Stimulated activated CD8-positive, alpha-beta memory T cell treated with anti-CD3 and anti-CD28 coated beads, Interleukin-2, amount 100 ng/mL, for 1 hour (primary cell): ENCODE measurements at places on chromosomes 11 and 22.

GRCh38 chr11:44127130-44127529 is 31.7 kb downstream of the EXT2 start:
- no peak for DNase-seq

- DNase-seq, result no peak
Measured at GRCh38 chr11:18721561-18722292, 4.3 kb downstream of the IGSF22 start.

DNA sequence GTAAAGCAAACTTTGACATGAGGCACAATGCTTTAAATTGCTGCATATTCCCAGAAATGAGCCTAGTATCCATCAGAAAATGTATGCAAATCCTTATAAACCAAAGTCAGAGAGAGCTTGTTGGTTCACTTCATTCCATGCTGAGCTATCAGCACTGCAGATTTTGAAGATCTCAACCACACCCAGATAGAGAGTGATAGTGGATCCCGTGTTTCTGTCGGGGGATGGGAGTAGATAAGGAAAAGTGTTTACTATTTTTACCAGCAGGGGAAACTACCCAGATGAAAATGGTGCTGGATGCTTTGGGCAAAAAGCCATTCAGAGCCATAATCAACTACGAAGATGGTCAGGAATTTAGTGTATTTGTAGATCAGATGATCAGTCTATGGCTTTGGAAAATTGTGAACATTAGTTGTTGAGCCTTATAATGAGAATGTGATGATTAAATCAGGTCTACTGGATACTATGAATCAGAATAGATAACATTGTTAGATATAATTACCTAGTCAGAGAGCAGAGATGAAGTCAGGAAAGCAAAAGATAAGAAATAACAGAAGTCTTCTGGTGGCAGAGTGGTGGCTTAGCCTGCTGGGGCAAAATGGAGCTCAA is 10.8 kb downstream of the OR51B6 start:
- DNase-seq, result no peak

GRCh38 chr11:106706355-106706754 is 311.9 kb downstream of the GUCY1A2 start:
- DNase-seq, result no peak

- no peak for DNase-seq
Measured at GRCh38 chr22:47175151-47176025, 412.9 kb downstream of the TBC1D22A start.

- DNase-seq, result no peak
Measured at GRCh38 chr11:125228993-125229392, 64.4 kb downstream of the PKNOX2 start.

DNA sequence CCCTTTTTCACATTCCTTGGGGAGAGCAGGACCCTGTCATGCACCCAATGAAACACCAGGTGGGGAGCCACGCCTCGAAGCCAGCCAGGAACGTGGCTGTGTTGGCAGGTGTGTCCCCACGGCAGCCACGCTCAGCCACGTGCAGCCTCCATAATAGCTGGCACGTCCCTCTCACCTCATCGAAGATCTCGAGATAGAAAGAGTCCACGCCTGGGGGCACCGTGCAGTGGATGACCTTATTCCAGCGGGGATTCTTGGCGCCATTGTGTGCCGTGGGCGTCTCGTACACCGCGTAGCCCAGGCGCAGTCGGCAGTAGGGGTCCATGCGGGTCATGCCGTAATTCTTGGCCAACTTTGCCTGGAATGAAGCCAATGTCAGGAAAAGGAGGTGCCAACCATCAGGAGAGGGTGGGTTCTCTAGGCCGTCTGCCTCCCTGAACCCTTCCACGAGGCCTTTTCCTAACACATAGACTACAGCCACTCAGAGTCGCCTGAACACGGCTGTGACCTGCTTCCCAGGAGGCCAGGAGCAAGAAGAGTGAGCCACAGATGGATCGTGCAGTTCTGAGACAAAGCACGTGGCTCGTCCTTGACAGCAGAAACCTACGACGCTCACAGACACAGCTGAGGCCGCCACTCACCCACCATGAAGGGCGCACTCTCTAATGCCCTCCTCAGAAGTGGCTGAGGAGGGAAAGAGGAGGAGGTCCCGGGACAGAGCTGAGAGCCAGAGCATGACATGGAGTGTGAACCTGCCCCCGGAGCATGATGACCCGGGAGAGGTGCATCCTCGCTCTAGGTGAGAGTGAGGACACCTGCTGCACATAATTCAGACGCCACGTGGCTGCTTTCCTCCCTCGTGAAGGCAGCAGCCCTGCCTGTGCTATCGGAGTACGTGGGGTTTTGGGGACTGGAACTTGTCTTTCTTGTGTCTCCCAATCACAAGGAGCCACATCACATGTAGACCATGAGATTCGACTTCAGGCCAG is 19.1 kb downstream of the TOLLIP start:
- DNase-seq, result no peak

DNA sequence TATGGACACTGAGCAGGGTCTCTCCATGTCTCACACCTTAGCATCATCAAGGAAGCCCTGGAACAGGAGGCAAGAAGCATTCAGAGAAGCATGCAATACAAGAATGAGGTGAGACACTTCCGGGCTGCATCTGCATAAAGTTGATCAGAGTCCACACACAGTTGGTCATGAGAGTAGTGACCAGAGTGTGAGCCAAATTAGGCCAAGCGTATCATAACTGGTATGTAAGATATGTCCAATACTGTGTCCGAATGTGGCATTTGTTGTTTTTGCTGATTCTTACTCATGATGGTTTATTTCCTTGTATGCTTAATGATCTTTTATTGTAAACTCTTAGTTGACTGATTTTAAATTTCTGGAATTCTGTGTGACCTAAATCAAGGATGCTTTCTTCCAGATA is 315.7 kb downstream of the INSC start:
- no peak for DNase-seq

DNA sequence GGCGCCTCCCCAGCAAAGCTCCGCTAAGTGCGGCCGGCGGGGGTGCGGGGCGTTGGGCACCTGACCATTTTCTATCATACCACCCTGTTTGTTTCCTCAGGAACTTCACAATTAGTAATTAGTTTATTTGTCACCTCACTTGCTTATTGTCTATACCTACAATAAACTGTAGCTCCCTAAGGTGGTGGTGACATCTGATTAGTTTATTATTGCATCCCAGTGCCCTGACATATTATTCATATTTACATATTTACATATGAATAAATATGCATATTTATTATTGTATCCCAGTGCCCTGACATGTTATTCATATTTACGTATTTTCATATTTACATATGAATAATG is 24.7 kb upstream of the SORL1 start:
- no peak for DNase-seq

GRCh38 chr11:69211540-69211919 is 55.8 kb downstream of the SMIM38 start:
- no peak for DNase-seq

GRCh38 chr11:86476109-86476861 is 101.6 kb downstream of the CCDC81 start:
- DNase-seq, result no peak

- no peak for DNase-seq
Measured at GRCh38 chr11:76214968-76215548, 8.8 kb upstream of the WNT11 start.

- DNase-seq, result no peak
Measured at GRCh38 chr22:36384766-36385481, 2.8 kb downstream of the MYH9 start.

DNA sequence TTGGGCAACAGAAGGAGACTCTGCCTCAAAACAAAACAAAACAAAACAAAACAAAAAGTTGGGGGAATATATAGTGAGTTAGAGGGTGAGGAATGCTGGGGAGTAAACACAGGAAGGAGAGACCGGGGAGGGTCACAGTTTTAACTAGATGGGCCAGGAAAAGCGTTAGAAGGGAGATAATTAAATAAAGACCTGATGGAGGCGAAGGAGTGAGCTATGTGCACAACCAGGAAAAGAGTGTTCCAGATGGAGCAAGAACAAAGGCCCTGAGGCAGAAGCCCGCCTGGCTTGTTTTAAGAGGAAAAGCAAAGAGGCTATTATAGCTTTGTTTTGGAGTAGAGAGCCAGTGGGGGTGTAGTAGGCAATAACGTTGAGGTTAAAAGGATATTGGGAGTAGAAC is 4.8 kb upstream of the PLA2G6 start:
- DNase-seq, result no peak

DNA sequence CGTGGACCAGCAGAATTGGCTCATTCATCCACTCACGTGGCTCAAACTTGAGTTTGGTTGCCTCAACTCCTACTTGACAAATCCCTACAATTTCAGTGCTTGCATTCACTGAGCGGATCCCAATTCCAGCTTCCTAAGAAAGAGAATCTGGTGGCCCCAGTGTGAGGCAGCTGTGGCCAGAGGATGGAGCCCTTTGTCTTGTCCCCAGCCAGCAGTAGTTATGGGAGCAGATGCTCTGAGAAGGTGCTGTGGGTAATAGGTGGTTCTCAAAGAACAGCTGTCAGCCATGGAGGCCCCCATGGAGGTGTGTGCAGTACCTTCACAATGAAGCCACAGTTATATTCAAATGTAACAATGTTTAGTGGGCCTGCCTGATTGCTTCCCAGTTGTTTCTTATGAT is 39.3 kb downstream of the KREMEN1 start:
- DNase-seq, result no peak

DNA sequence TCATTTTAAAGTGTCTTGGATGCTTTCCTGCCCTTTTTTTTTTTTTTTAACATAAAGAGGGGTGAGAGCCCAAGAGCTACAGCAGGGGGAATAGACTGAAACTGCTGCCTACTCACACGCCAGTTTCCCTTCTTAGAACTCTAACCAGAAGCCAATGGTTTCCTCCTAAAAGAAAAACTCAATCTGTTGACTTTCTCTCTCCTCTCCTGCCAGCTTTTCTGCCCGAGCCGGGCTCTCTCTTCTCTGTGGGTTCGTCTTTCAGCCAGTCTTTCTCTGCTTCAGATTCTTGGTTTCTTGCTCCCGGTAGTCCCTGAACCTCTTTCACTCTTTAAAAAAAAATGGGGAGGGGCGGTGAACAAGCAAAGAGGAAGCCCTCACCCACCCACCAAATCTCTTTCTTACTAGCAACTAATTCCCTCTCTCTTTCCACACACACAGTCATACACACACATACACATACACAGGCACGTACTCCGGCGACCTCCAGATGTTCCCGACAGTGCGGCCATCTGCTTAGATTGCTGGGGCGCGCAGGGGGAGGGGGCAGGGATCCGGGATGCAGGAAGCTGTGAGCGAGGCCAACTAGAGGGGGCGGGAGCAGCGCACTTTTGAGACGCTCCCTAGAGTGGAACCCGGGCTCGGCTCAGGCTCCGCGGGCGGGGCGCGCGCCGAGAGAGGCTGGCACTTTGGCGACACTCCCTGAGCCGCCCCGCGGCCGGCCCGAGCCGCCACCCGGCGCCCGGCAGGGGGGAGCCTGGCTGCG is 444 bp upstream of the TSKU start:
- no peak for DNase-seq

GRCh38 chr11:6315811-6316425 is 4.4 kb downstream of the CAVIN3 start:
- no peak for DNase-seq

DNA sequence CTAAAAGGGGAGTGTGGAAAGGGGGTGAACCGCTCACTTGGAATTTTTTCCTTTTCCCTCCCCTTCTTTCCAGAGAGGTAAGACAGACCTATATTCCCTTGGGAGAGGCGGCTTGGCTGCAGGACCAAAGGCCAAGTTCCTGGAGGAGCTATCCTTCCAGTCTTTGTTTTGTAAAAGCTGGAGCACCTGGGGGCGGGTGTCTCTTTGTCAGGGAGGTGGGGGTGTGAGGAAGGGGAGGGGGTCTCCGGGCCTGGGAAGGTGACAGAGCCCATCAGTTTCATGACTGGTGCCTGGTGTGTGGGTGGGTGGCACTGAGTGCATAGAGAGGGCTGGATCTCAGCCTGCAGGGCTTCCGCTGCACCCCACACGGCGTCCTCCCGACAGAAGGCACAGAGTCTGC is 18.5 kb downstream of the PTPN5 start:
- DNase-seq, result no peak

GRCh38 chr11:3154001-3154599 is 11.0 kb downstream of the OSBPL5 start:
- DNase-seq, result no peak

DNA sequence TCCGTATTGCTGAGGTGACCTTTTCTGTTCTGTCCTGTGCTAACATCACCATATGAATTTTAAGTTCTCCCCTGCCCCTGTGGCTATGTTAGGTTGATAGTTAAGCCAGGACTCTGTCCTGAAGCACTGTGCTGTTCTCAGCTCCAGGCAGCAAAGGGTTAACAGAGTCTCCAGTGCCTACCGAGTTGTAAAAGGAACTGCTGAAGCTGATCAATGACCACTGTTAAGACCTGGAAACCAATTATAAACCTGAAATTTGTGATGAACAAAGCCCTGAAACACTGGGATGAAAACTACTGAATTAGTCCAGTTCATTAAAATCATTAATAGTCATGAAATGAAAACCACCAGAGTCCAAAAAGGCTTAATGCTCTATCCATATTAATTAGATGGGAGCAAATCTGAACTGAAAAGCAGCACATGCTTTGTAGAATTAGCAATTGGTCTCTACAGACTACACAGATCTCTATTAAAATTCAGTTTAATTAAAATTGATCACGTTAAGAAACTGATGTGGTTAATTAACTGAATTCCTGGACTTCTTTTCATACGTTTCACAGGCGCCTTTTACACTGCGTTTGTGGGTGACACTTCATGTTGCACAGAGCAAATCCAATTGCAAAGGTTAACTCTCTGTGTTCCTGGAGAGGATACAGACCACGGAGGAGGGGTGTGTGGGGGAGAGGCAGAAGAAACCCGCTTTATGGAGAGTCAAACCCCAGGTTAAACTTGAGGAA is 188.5 kb upstream of the MPPED2 start:
- DNase-seq, result no peak

- DNase-seq, result no peak
Measured at GRCh38 chr11:108614086-108614485, 20.5 kb upstream of the EXPH5 start.

DNA sequence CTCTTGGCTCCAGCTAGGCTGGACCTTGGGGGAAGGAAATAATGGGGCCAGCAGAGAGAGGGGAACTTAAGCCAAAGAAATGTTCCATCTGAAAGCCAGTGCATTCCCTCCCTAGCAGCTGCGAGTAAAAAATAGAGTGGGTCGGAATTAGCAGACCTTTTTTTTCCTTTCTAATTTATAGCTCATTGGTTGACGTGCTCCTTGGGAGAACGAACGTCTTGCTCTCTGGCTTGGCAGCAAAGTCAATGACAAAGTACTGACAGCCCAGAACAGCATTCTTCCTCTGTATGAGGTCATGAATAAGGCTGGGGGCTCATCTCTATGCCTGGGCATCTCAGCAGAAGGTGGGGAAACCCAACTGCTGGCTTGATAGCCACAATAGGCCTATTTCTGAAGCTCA is 65.0 kb downstream of the SEZ6L start:
- DNase-seq, result no peak

- DNase-seq, result no peak
Measured at GRCh38 chr11:100785148-100785983, 98.3 kb downstream of the ARHGAP42 start.

- DNase-seq, result no peak
Measured at GRCh38 chr11:19763330-19763729, 50.7 kb downstream of the NAV2 start.

- no peak for DNase-seq
Measured at GRCh38 chr22:30308518-30309230, 18.1 kb downstream of the TBC1D10A start.

- no peak for DNase-seq
Measured at GRCh38 chr11:127862406-127862805, 725.0 kb downstream of the ETS1 start.
